ENCODE measurements at places on chromosomes 2 and 18.

DNA sequence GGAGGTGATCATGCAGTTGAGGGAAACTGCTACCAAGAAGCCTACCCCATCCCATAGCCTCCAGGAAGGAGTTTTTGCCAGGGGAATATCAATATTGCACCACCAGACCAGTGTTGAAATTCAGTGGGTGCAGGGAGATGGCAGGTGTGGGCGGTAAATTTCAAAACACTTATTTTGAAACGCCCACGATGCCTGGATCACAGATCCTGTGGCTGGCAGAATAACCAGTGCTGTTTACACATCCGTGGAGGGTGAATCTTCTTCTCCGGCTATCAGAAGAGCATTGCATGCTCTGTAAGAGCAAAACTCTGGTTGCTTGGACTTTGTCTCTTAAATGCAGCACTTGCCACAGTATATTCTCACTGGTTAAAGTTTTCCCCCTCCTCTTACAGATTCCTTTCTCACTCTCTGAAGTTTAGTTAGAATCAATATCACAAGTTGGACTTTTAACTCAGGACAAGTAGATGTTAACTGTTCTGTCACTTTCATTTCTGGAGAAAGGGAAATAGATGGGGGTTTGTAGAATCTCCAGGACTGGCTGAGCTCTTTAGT, 70.5 kb upstream of the ZCCHC2 start:
- peak; percentile 39 for DNase-seq

DNA sequence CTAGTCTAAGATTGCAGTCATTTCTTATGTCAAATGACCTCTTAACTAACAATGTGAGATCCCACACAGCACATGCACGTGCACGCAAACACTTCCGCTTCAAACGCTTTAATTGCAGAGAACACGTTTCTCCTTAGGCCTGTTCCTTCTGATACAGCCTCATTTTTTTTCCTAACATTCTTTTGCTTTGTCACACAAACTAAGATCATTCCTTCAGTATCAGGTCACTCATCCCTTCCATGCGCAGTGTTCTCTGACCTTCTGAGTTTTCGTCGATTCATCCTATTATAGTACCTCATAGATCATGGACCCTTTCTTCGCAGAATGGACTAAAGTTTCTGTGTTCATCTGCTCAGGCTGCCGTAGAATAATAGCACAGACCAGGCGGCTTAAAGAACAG, 327.1 kb upstream of the CDH19 start:
- no peak for DNase-seq

DNA sequence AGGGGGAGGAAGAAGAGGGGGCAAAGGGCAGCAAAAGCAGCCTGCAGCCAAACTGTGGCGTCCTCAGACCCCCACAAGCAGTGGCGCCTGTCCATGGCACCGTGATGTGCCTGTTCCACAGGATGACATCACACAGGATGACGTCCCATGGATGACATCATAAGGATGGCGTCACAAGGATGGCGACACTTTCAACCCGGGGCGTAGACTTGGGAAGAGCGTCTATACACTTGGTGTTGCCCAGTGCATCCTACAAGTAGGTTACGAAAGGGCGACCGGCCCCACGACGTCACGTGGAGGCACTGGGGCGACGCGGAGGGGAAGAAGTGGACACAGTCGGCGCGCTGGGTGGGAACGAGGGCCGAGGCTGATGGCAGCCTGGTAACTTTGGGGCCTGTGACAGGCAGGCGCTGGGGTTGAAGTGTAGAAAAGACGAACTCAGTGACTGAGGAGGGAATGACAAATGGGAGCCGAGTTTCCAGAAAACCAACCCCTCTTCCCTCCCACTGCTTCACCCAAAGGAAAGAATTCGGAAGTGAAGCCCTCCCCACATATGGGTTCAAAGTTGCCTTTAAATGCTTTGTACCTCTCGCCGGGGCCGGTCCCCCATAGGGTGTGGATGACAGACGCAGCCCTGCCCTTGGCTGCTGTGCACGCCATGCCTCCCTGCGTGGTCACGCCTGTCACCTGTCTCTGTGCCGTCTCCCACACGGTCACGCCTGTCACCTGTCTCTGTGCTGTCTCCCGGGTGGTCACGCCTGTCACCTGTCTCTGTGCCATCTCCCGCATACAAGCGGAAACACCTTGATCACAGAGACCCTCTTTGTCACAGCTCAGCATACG, 13.4 kb upstream of the KCNG2 start:
- no peak for DNase-seq

GRCh38 chr2:232629129-232629475, 4.3 kb upstream of the EFHD1 start:
- DNase-seq = no peak

- DNase-seq = no peak
Observed at GRCh38 chr2:227325839-227326195, 766 bp downstream of the MFF start.

Data from hematopoietic multipotent progenitor cell treated with erythropoietin and hydrocortisone succinate and interleukin-3 and kit ligand, for 15 days (in vitro differentiated cells).